ENCODE measurements at places on chromosomes 5 and 9. TPM values are rescaled to one million over a fixed set of nuclear protein-coding genes. Genes with fewer than 3 reads are reported as not detected.
A peak's percentile ranks its signal among the peaks of the same experiment; 100 is the strongest.

Gene SOHLH1
- not detected for total RNA-seq

Gene QSOX2
- total RNA-seq, result 8.7 TPM

Gene ELOVL7
- 0.40 TPM for total RNA-seq

Gene LRRC19
- total RNA-seq, result not detected

Gene FBP1
- 1.3 TPM for total RNA-seq

Gene PRRT1B
- total RNA-seq, result not detected

Gene KCNN2
- 10.5 TPM for total RNA-seq

Gene CDH12
- not detected for total RNA-seq

Gene IFNA2
- not detected for total RNA-seq

Gene GMCL2
- total RNA-seq, result not detected

Gene IL9
- total RNA-seq, result not detected

Gene PCDHGC4
- 2.5 TPM for total RNA-seq

DNA sequence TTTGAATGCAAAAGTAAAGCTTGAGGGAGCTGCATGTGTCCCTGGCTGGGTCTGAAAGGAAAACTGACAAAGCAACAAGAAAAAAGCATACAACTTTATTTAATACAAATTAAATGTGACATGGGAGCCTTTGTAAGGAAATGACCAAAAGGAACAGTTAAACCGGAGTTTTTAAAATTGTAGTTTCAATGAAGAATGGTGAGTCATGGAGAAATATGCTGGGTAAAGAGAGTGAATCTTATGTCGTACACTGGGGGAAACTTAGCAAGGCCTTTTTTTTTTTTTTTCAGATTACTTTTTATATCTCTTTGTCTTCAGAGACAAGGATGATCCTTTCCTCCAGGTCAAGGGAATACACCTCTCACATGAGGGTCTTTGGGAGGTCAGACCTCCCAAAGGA, 50.1 kb upstream of the FBXL17 start:
- no peak for DNase-seq

- DNase-seq, result no peak
Measured at GRCh38 chr5:125603321-125603720, 819.9 kb upstream of the GRAMD2B start.

GRCh38 chr5:5638211-5638610, 215.7 kb downstream of the ICE1 start:
- DNase-seq, result no peak

DNA sequence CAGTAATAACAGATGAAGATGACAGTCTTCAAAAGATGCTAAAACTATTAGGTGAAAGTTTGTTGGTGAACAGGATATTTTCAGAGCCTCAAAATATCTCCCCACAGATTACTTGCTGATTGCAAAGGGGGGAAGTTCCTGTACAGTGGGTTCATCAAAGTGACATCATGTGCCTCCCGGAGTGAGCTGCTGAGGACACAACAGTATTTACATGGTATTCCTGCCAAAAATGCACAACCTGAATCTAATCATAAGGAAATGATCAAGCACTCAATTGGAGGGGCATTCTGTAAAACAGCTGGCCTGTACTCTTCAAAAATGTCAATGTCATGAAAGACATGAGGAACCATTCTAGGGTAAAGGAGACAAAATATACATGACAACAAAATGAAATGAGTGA, 18.9 kb upstream of the GLIS3 start:
- DNase-seq, result no peak

GRCh38 chr9:14293801-14294200, 20.1 kb downstream of the NFIB start:
- DNase-seq, result no peak

DNA sequence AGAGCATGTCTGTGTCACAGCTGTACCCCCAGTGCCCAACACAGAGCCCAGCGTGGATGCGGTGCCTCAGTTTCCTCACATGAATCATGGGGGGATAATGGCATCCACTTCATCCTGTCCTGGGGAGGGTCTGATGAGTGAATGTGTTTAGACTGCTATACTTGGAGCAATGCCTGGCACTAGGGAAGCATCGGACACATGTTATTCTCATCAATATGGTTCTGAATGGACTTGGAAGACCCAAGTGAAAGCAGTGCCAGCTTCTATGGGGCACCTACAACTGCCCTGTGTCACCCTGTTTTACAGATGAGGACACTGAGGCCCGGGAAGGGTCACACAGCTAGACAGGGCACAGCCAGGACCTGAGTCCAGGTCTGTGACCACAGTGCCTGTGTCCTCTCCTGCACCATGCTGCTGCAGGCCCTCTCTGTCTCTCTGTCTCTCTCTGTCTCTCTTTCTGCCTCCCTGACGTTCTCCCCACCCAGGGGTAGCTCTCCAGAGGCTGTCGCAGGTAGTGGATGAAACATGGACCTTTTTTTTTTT, 42.3 kb upstream of the NEK6 start:
- DNase-seq, result no peak

DNA sequence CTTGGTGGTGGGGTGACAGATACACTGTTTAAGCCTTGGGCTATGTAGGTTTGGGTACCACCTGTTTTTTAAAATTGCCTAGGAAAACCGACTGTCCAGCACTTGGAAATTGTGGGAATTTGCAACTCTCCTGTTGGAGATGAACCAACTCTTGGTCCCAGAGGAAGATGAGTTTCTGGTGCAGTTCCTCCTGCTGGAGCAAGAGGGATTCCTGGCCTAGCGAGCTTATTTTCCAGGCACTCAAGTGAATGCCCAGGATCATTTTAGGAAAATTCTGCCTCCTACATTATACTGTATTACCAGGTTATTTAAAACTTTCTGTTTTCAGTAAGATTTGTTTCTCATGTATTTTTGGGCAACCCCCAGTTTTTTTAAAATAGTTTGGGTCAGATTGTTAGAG, 33.7 kb downstream of the AP3S1 start:
- no peak for DNase-seq

DNA sequence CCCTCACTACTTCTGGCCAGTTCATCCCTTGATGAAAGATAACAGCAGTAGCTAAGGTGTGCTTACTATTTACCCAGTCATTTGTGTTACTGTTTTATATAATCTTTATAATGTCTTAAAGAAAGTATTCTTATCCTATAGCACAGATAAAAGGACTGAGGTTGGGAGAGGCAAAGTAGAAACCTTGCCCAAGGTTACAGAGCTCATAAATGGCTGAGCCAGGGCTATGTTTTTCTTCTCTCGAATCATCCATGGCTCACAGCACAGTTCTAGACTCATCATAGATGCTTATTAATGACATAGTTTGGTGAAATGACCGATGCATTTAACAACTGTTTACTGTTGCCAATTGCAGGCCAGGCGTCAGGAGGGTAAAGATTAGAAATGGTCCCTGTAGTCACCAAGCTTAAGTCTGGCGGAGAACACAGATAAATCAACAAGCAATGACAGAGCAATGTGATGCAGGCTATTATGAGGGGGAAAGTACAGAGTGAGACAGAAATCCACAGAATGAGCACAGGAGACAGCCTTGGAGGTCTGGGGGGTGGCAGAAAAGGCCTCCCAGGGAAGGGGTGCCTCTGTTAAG, 65.6 kb upstream of the ZNF622 start:
- no peak for DNase-seq

DNA sequence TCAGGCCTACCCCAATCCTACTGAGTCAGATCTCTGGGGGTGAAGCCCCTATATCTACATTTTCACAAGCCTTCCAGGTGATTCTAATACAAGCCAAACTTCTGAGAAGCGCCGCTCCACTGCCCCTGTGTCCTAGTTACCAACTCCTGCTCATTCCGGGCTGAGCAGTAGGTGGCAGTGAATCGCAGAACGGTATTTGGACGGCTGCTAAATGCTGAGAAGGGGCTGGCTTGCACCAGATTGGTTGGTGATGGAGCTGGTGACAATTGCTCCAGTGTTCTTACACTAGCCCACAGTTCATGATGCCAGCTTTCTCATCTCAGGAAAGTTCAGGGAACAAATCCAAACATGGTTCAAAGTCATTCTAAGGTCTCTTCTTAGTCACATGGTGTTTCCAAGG, 31.1 kb upstream of the FGF1 start:
- DNase-seq, result peak; percentile 70

DNA sequence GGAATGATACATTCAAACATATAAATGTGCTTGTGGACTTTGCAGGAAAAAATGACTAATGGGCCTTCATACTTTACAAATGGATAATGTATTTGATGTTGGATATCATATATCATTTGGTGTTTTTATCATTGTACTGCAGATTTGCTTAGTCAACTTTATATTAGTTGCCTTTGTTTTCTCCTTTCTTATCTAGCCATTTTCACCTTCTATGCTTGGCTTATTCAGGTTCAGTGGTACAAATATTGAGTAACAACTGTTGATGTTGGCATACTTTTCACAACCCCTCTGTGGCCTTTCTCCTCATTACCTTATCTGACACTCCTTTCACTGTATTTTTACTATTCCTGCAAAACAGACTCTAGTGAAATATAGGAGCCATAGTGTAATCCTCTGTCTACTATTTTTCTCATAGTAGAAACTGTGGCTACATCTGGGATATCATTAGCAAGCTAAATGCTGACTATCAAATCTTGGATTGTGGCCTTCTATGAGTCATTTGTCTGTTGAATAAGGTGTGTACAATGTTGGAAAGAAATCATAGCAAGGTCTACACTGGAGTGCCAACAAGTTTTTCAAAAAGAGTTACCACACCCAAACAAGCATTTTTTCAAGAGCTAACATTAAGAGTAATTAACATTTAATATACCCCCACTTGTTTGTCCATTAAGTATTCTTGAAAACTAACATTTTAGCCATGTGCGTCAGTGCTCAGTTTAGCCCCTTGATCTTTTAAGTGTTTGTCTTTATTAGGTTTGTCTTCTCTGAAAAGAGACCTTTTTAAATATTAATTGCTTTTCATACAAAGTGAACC, 330.1 kb downstream of the ADGRV1 start:
- no peak for DNase-seq

DNA sequence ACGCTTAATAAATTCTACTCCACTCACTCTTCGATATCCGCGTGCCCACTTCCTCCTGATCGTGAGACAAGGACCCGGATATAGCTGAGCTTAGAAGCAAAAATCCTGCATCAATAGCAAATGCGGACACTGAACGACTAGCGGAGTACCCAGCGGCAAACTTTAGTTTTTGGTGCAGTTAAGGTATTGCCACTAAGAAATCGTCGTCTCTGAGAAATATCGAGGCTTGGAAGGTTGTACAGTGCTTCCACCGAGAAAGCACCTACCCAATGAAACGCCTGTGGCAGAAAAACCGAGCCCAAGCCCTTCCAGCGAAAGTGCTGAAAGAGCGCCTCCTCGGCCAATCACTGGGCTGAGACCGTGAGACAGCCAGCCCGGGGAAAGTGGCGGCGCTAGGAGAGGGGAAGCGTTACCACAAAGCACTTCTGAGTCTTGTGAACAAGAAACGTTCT, 32.2 kb downstream of the ANXA2R start:
- peak; percentile 75 for DNase-seq

DNA sequence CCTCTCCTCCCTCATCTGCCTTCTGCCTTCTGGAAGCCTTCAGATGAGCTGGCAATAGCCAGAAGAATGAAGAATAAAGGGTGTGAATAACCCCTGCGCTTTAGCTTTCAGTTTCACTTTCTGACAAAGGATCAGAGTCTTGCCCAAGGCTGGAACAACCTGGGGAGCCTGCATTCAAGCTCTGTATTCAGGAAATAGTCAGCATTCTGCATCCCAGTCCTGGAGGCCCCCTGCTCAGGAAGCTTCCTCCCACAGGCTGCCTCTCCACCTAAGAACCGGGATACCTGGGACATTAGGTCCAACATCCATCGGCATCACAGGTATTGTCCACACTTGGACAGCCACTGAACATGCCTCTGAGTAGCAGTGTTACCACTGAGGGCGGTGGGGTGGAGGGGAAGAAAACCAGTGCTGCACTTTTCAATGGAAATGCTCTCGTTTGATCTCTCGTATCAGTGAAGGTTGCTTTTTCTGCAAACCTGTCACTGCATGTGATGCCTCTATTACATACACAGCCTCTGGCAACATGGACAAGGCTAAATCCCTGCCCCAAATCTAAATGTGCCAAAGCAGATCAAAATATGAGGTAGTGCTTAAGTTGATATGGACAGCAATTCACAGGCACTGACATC, 39.8 kb upstream of the ACO1 start:
- DNase-seq, result no peak

DNA sequence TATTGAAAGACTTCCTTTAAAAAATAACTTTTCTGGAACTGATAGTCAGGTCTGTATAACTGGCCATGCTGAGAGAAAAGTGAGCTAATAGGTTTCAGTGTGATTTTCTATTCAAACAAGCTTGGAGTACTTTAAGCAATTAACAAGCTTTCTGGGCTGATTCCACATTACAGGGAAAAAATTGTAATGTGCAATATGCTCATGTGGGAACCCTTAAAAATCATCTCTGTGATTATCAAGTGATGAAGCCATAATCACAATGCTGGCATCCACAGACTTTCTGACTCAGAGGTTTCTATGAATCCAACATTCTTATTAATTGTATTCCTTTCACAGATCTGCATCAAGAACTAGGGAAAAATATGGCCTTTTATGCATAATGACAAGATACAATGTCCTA, 212.2 kb upstream of the ACO1 start:
- DNase-seq, result no peak

- DNase-seq, result peak; percentile 52
Measured at GRCh38 chr5:168869615-168870227, 290.6 kb upstream of the PANK3 start.

DNA sequence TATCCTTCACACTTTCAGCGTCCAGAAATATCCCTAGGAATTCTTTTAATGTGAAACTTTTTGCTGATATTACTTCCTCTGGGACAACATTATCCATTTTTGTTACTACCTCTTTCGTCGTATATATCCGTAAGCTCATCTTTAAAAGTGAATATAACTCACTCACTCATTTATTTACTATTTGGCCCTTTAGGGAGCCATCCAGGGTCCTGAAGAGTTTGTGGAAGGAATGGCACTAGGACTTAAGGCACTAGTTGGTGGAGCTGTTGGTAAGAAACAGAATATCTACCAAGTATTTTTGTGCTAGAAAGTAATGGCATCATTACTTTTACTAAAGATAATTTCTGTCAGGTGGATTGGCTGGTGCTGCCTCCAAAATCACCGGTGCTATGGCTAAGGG, 192.7 kb downstream of the VPS13A start:
- DNase-seq, result no peak

- no peak for DNase-seq
Measured at GRCh38 chr9:127049044-127049443, 73.4 kb downstream of the ANGPTL2 start.

DNA sequence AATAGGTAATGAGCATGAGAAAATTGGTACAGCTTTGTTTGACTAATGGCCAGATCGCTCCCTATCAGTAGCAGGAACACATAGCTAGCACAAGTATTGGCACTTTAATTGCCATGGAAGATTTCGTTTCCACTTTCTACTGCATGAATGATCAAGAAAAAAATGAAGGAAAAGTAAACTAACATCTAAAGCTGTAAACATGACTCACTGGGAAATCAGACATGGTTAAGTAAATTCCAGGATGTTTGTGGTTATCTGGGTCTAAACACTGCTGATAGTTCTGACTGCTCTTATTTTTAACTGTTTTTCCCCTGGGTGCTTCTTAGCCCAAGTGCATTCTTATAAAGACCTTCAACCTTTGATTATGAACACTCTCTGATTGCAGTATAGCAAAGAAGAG, 388.9 kb downstream of the NR2F1-AS1 start:
- no peak for DNase-seq

Data from left ventricle myocardium superior (tissue), 1 donor.